Activated CD8-positive, alpha-beta memory T cell treated with anti-CD3 and anti-CD28 coated beads, Interleukin-2, amount 10 ng/mL, durations not matched to agents 7 days and 5 days (primary cell): ENCODE measurements at places on chromosomes 2 and 18. TPM values are rescaled to one million over a fixed set of nuclear protein-coding genes. Genes with fewer than 3 reads are reported as not detected.

The KCNG2 gene
- not detected for total RNA-seq

The PPP3R1 gene
- total RNA-seq: 58.6 TPM

The NEU2 gene
- not detected for total RNA-seq

The LYG1 gene
- total RNA-seq: 1.8 TPM

The FBXO48 gene
- total RNA-seq: 3.3 TPM

The REG3A gene
- total RNA-seq: not detected
